ENCODE measurements at places on chromosomes 2 and 18.

DNA sequence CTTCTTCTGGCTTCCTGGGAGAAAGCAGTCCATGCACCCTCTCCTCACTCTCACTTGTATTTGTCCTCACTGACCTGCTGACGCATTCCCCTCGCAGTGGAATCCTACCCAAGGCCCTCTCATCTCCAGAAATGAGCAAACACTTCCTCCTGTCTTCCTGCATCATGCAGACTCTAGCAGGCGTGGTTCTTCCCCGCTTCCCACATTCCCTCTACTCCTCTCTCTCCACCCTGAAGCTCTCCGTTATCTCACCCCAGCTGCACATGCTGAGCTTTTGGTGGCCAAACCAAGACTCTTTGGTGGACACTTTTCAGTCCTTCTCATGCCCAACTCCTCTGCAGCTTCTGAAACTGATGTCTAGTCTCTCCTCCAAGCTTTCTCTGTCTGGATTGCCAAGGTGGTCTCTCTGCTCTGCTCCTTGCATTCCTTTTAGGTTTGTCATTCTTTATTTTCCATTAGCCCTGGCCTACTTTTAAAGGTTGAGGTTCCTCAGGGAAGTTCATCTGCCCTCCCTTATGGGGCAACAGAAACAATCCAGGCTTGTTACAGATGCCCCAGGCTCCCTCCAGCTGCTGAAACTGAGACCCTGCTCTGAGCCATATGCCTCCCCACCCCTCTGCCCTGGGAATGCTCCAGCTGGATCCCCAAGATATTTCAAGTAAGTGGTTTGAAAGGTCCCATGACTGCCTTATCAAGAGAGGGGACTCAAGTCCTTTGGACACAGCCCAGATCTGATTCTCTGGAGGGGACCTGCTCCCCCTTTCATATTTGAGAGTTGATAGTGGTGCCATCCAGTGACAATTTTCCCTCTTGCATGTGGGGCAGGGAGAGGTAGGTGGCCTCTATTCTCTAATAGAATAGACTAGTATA lies 835 bp upstream of the IL18RAP start:
- no peak for DNase-seq

GRCh38 chr18:25675123-25675850 lies 323.3 kb upstream of the ZNF521 start:
- no peak for DNase-seq

DNA sequence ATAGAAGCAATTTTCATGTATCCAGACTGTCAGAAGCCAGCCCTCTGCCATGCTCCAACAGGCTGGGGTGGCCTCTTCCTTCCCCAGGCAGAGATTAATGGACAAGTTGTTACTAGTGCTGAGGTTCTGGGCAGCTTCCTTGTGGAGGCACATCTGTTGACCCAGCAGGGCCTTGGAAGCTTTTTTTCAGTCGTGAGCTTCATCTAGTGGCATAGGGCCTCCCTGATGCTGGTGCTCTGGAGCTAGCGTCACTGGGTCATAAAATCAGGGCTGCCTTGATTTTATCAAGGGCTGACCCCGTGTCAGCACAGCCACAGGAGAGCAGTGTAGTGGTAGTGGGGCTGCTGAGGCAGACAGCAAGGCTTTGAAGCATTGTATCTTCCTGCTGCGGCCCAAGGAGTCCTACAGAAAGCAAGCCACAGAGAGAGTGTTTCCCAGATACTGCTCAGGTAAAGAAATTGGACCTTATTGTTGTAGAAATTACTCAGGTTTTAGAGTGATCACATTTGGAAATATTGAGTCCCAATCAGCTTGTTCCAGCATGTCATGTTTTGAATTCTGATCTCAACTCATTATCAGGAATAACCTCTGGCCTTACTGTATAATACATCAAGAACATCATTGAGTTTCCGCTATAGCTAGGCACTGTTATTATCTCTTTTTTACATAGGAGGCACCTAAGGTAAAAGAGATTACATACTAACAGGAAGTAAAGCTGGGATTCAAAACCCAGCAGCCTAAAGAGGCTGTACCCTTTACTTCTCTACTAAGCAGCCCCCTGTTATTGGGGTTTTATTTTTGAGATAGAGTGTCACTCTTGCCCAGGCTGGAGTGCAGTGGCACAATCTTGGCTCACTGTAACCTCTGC lies 92.3 kb upstream of the ALPP start:
- no peak for DNase-seq

DNA sequence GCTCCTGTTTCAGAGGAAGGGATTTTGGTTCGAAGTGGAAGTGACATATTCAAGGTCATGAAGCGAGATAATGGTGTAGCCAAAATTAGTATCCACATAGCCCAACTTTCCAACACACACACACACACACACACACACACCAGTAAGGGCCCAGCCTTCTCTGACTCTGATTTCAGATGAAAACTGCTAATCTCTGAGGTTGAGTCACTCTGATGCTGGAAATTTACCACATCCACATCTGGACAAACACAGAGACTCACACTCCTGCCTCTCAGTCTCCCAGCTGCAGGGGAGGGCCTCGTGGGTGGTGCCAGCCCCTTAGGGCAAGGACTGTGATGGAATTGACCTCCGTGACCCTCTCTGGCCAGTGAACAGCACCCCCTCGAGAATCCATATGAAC lies 29.0 kb upstream of the SLC35F6 start:
- DNase-seq, result no peak

- DNase-seq, result peak; percentile 78
These were observed 232.4 kb downstream of the MTX2 start for GRCh38 chr2:176501617-176502016.

DNA sequence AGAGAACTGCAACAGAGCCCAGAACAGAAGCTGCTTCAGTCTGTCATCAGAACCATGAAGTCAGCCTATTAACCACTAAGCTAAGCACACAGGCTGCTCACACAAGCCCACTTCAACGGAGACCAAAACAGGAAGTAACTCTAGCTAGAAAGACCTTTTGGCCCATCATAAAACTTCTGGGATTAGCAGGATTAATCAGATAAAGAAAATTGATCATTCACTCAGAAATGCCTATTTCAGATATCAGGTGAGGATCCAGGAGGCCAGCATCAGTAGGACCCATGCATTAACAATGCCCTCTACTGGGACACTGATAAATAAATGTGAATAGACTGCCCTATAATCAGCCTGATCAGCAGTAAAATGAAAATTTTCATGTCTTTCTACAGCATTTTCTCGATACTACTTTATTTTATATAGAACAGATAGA lies 101.4 kb downstream of the WDPCP start:
- peak; percentile 64 for DNase-seq

- no peak for DNase-seq
These were observed 87.4 kb upstream of the GPC1 start for GRCh38 chr2:240347949-240348500.

- DNase-seq, result no peak
These were observed 75.9 kb upstream of the PID1 start for GRCh38 chr2:229346816-229347540.

DNA sequence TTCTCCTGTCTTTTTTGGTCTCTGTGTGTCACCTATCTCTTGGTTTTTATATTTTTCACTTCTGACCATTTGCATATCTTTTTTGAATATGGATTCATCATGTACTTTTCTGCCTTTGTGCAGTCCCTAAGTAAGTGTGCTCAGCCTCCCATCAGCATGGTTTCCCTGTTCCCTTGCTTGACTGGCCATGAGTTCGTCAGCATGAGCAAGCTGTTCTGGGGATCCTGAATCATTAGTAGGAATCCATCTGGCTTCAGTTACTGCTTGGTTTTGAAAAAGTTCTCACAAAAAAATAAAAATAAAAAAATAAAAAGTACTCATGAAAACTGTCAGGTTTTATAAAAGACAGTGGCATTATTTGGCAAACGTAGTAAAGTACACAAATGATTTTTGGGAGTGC lies 144.1 kb downstream of the NCOA1 start:
- no peak for DNase-seq

GRCh38 chr2:67798541-67799160 lies 264.2 kb downstream of the C1D start:
- DNase-seq, result no peak

- no peak for DNase-seq
These were observed 26.5 kb upstream of the GREB1L start for GRCh38 chr18:21215490-21215889.

- no peak for DNase-seq
These were observed 36.4 kb downstream of the WDSUB1 start for GRCh38 chr2:159249990-159250715.

DNA sequence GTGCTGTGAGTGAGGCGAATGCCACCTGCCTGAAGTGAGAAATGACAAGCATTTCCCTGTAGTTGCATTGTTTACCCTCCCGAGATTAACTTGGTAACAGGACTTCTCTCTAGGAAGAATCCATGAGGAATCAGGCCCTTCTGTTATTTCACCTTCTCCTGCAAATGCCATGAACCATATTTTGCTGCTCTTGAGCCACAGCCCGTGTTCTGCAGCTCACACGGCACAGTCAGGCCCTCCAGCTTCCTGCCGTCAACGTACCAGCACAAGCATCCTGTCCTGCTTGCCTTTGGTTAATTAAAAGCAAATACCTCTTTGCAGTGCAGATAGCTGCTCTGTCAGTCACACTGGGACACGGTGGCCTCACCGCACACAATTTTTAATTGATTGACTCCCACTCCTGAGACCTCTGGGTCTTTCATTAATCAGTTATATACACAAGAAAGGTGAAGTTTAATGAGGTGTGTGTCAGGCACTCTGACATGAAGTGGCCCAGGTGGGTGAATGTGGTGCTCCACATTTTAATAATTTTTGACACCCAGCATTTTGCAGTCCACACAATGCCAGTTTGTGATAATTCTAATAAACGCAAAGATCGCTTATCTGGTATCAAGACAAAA lies 95.3 kb upstream of the ASB18 start:
- no peak for DNase-seq

DNA sequence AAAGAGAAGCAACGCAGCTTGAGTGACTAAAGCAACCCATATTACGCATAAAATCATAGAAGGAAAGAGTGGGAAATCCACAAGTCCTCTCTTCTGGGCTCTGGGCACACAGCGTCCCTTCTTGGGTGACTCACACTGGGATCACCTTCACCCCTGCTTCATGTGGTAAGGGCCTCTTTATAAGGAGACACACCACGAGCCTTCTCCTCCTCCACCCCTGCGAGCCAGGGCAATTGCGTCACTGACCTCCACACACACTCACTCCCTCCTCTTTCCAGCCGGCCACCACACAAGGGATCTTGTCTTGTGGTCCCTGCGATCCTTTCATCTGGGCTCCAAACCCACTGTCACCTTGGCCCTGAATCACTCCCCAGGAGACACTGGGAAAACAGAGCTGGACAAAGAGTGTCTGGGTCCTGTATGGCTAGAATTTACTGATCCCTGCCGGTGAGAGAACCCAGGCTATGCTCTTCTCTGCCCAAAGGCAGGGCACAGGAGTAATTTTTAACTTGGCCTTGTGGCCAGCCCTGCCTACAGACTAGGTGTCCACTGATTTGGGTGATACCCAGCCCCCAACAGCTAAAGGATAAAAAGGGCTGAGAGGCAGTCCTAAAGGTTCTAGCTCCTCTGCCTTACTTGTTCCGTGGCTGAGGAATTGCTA lies 35.3 kb downstream of the NHEJ1 start:
- no peak for DNase-seq

- peak; percentile 2 for DNase-seq
These were observed 20.8 kb upstream of the TMX3 start for GRCh38 chr18:68735483-68736343.

DNA sequence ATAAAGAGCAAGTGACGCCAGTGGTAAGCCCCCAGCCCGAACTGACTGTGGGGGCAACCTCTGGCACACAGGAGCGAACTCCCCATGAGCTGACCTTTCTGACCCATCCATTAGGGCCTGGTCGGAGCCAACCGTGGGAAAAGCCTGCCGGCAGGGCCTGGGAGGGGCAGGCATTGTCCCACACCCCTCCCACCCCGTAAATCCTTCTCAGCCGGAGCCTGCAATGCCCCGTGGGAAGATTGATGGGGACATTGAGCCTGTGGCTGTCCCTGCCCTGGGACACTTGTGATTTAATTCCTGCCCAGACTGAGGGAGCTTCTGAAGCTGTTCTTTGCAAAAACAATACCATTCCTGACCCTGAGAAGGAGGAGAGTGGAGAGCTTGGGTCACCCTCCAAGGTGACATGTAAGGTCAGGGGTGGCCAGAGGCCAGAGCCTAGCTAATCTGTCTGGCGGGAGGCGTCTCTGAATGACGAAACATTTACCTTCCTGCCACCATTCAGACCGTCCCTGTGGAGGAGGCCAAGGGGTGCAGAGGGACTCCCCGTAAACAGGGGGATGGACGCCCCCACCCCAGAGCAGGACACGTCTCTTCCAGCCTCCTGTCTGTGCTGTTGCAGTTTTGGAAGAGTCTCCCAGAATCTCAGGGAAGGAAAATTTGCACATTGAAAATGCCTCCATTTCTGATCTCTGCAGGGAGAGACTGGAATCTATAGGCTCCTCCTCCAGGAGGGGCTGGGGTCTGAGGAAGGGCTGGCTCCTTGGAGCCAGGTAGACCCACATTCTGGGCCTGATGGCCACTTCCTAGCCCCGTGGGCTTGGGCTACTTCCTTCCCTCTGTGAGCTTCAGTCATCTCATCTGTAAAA lies 51.2 kb upstream of the HS6ST1 start:
- DNase-seq, result no peak

DNA sequence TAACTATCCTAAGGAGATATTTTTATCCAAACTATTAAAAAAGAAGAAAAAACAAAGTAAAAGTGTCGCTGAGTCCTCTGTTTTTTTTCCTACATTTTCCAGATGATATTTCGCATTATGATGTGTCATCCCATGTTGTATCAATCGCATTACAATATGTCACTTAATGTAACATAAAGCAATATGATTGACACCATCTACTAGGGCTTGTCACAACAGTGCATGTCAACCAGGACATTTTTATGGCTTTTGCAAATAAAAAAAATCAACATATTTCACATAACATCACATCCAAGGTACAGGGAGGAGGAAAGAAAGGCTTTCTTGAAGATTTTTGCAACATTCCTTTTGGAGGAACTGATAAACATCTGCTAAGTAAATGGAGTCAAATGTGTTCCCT lies 308.9 kb downstream of the ETAA1 start:
- DNase-seq, result no peak

DNA sequence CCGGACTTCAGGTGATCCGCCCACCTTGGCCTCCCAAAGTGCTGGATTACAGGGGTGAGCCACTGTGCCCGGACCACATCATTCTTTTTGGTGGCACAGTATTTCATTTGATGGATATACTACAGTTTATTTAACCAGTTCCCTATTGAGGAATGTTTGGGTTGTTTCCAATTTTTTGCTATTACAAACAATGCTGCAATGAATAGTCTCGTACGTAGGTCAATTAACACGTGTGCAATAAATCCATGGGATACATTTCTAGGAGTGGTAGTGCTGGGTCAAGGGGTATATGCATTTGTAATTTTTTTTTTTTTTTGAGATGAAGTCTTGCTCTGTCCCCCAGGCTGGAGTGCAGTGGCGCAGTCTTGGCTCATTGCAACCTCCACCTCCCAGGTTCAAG lies 28.4 kb upstream of the XPO1 start:
- no peak for DNase-seq

Data from NCI-H1417 (cell line).